ENCODE measurements at places on chromosomes 7 and 10.
A peak's percentile ranks its signal among the peaks of the same experiment; 100 is the strongest.

GRCh38 chr10:1406132-1406966, 331.0 kb downstream of the ADARB2 start:
- no peak for DNase-seq

- no peak for DNase-seq
Observed at GRCh38 chr7:136039577-136040345, 62.6 kb upstream of the MTPN start.

DNA sequence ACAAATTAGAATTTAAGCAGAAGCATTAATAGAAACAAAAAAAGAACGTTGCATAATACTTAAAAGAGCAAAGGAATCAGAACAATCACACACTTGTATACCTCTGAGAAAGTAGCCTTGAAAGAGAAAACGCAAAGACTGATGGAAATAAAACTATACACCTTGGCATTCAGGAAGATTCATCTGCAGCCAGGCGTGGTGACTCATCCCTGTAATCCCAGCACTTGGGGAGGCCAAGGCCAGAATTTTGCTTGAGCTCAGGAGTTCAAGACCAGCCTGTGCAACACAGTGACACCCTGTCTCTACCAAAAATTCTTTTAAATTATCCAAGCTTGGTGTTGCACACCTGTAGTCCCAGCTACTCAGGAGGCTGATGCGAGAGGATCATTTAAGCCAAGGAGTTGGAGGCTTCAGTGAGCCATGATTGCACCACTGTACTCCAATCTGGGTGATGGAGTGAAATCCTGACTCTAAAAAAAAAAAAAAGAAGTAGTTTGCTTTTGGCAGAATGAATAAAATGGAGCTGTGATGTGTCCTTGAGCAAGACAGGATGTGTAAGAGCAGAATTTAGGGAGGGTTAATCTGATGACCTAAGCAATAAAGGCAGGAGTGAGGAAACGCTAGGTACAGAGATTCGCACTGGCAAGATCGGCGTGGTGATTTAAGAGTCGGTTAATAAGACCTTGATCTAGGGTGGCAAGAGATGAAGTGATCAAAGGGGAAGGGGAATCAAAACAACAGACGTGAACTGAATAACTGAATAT, 75.8 kb upstream of the NRP1 start:
- DNase-seq: no peak

DNA sequence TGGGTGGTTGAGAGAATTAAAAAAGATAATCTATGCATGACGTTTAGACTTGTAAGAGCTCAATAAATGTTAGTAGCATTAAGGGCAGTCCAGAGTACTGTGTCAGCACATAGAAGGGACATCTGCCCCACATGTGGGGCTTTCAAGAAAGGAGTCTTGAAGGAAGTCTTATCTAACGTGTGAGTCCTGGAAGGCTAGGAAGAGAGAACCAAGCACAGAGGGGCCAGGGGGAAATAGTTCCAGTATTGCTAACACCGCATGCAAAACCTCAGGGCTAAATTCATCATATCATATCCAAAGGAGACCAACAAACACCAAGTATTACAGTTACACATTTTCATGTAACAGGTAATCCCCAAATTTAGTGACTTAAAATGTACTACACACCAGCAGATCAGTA, 122.7 kb downstream of the AOAH start:
- no peak for DNase-seq

DNA sequence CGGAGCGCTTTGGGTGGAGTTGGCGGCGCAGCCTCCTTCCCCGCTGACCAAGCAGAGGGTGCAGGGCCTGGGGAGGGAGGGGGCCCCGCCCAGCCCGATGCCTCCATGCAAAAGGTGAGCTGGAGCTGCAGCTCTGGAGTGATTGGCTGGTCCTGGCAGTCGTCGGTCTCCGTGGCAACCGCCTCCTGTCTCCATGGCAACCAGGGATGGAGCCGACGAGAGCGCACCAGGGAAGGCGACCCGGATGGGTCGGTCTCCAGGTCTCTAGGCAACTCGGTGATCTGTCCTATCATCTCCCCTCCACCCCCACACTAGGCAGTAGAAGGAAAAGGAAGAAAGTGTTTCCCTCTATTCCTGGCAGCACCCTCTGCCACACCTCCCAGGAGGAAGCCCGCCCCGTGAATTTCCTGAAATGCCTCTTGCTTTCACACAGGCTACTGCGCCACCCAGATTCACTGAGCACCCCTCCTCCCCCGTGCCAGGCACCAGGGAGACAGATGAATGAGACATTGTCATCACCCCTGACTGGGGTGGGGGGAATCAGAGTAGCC, 647 bp upstream of the NACAD start:
- peak; percentile 38 for DNase-seq

GRCh38 chr7:157397731-157398691, 61.2 kb downstream of the DNAJB6 start:
- DNase-seq: no peak

DNA sequence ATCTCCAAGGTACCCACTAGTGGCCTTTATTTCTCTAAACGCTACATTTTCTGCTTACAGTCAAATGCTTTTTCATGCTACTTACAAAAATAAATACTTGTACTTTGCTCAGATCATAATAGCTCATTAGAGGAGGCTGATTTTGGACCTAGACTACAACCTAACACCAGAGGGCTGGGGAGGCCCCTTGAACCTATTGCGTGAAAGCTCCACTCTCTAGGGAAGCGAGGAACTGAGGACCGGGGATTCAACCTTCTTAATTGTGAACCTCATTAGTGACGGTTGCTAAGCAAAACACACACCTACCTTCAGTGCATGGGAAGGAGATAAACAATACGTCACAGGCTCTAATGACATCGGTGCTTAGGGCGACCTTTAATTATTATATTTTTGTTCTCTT, 92.1 kb downstream of the EBF3 start:
- DNase-seq: no peak

DNA sequence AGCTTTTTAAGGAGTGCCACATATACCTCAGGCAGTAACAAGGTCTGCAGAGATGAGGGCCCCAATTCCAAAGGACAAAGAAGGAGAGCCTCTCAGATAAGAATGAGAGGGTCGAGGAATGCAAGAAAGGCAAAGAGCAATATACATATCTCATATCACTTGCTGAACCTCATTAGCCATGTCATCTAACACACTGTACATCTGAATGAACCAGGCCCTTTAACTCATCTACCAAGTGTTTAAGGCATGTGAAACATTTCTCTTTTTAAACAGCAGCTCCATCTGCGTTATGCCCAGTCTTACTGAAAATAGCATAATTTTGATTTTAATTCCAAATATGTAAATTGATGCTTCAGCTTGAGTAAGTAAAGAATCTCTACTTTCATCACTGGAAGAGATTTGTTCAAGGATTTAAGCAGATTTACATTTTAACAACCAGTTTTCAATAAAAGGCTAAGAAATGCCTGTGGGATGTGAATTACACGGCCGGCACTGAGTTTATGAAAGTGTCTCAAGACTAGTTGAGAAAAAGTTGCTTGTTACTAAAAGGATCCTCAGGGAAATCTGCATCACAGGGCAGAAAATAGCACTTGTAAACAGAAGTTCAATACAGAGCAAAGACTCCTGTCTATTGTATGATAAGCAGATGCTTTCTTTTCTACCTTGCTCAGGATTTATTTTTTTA, 123.8 kb upstream of the SLC26A5 start:
- DNase-seq: no peak

- no peak for DNase-seq
Observed at GRCh38 chr7:80348223-80348622, 163.6 kb downstream of the GNAT3 start.

All from stimulated activated CD8-positive, alpha-beta memory T cell treated with anti-CD3 and anti-CD28 coated beads, Interleukin-15, amount 100 ng/mL, for 24 hours (primary cell).